ENCODE measurements at places on chromosomes 11 and 22.
A peak's percentile ranks its signal among the peaks of the same experiment; 100 is the strongest.

DNA sequence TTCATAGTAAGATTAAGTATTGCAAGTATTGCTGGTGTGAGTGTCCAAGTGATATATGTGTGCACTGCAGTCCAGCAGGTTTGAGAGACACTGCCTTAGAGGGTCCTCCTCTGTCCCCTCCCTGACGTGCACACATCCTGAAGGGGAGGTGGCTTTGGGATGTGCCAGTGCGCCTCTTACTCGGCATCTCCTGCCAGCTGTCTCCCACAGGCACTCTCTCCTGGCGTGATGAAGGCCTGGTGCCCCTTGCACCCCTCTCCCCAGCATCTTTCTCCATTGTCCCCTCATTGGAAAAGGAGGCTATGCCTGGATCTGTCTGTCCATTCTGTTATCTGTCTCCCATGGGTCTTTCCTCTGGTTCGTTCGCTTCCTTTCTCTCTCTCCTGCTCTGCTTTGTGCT lies 24.2 kb downstream of the GTPBP1 start:
- no peak for DNase-seq

DNA sequence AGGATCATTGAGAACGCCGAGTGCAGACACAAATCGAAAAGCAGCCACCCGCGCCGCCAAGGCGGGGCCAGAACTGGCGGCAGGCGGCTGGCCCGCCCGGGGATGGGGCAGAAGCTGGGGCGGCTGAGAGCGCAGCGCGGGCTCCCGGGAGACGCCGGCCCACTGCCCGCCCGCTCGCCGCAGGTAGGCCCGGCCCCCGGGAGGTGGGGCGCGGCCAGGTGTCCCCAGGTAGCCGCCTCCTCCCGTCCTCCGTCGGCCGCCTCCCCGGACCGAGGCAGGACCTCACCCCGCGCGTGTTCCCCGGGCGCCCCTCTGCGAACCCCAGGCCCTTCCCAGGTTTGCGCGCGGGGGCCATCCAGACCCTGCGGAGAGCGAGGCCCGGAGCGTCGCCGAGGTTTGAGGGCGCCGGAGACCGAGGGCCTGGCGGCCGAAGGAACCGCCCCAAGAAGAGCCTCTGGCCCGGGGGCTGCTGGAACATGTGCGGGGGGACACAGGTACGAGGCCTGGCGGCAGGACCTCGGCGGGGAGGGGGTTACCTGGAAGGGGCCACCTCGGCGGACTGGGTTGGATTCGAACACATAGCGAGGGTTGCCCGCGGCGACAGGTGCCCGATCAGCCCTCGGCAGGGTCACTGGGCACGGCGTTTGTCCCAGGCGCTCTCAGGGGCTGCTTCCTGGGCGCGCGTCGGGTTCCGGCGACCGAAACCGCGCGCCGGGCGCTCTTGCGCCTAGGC lies at the start of gene PRRG4:
Gene PRRG4 (plus strand): TSS at position 248 of the 733 bp plus-strand sequence. CDS start 603 bp downstream, outside the sequence.
- DNase-seq: peak; percentile 54

- no peak for DNase-seq
Observed at GRCh38 chr11:115579181-115579825, 75.1 kb upstream of the CADM1 start.

- DNase-seq: no peak
Observed at GRCh38 chr11:95512177-95512576, 277.4 kb downstream of the FAM76B start.

GRCh38 chr11:78218707-78219492 lies 30.2 kb downstream of the USP35 start:
- DNase-seq: no peak

All from GM18507 (cell line).